Activated T-cell treated with anti-CD3 and anti-CD28 coated beads, Interleukin-2, amount 50 U/mL, for 48 hours (primary cell): ENCODE measurements at places on chromosomes 4 and X.

DNA sequence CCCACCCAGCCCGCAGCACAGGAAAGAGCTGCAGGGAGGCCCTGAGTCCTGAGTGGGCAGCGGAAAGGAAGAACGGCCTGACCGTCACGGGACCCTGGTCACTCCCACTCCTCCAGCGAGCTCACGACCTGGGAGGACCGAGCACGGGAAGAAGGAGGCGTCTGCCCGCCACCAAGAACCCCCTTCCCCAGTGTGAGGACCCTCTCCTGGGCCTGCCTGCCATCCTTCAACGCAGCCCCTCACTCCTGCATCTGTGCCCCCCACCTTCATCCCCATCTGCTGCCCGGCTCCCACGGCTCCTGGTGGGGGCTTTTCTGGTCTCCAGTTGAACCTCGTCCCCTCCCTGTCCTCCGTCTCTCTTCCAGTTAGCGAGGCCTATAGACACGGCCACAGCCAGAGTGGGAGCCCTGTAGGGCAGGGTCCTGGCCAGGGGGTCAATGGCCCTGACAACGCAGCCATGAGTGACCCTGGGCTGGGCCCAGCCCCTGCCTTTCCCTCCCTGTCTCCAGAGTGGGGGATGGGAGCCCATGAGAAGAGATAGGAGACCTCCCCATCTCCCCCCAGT is 41.3 kb upstream of the MXD4 start:
- no peak for DNase-seq

- no peak for DNase-seq
Observed at GRCh38 chr4:6379767-6380745, 92.4 kb downstream of the PPP2R2C start.

DNA sequence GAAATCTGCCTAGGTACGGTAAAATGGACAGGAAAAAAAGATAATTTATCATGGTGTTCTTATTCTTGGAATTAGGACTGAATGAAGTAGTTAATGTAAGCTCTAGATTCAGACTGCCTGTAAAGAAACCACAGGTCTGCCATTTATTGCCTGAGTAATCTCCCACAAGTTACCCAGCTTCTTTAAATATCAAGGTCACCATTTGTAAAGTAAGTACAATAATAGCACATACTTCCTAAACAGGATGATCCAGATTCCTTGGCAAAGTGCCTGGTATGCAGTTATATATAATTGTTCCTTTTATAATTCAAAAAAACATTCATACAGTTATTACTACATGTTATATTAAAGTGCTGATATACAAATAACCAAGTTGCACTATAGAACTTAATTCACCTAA is 368.6 kb downstream of the HNRNPD start:
- DNase-seq: no peak

DNA sequence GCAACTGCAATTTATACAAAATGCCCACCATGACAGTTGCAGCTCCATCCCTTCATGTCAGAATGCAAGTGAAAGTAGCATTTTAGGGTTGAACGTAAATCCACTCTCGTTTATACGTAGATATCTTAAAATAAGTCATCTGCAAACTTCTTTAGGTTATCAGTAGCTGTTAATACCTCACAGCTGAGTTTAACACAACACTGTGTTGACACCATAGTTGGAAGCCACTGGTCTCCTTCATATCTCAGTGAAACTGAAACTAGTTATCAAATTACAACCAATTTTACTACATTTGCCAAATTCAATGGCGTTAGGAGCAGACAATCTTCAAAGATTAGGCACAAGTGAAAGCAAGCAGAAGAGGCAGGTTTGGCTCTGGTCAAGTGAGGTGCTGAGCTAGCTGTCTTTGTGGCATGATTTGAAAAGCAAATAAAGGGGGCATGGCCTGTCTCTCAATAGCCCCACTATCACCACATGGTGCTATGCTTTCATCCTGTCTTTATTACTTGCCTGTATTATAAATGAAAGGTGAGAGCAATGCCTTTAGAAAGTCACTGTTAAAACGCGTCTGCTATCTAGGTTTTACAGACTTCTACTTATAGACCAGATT is 12.3 kb downstream of the PPP3CA start:
- DNase-seq: no peak

GRCh38 chr4:110119880-110120279 is 78.5 kb downstream of the ELOVL6 start:
- no peak for DNase-seq

DNA sequence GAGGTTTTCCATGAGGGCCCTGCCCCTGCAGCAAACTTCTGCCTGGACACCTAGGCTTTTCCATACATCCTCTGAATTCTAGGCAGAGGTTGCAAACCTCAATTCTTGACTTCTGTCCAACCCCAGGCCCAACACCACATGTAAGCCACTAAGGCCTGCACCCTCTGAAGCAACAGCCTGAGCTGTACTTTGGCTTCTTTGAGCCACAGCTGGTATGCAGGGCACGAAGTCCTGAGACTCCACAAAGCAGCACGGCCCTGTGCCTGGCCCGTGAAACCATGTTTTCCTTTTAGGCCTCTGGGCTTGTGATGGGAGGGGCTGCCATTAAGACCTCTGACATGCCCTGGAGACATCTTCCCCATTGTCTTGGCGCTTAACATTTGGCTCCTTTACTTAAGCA is 728.4 kb upstream of the FTHL17 start:
- DNase-seq: no peak

DNA sequence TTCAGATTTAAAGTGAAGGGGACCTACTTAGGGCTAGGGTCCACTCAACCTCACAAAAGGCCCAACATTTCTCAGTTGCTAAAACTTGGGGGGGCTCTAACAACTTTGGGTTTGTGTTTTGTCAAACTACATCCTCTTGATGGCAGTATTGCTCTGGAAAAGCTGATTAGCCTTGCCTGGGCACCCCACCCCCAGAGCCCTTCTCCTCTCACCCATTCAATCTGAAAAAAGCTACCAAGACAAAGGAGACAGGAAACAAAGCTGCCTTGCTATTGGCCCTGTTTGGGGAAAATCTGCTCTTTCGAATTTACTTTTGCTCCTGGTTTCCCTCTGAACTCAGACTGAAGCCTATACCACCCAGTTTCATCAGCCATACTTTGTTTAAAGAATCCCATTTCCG is 195.2 kb upstream of the STK26 start:
- DNase-seq: peak; percentile 69

DNA sequence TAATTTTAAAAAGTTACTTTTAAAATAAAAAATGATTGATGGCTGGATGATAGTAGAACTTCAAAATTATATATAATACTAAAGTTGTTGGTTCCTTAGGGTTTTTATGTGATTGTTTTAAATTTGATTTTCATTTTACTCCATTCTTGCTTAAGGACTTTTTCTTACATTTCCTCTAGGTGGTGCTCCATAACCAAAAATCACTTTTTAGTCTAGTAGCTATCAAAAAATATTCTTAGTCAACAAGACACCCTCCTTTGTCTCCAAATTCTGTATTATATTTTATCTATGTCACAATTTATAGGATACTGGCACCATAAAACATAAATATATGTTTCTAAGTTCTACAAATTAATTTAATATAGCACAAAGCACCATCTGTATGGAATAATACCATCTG is 67.2 kb upstream of the BRWD3 start:
- DNase-seq: no peak

DNA sequence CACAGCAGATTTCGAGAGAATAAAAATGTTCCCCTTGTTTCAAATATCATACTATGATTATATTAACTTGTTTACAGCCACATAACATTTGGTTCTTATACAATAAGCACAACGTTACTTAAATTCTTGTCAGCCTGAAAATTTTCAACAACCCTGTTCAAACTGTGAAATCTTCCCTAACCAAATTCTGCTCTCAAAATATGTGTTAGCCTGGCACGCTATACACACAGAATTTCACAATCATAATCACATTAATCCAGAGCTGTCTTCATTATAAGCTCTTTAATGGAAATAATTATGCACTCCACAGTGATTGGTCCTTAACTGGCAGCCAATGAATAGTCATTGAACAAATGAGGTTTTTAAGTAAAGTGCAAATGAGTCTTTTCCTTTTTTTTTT is 7.3 kb upstream of the PRSS12 start:
- no peak for DNase-seq

GRCh38 chrX:1717373-1717772 is 102.5 kb downstream of the ASMT start:
- no peak for DNase-seq

DNA sequence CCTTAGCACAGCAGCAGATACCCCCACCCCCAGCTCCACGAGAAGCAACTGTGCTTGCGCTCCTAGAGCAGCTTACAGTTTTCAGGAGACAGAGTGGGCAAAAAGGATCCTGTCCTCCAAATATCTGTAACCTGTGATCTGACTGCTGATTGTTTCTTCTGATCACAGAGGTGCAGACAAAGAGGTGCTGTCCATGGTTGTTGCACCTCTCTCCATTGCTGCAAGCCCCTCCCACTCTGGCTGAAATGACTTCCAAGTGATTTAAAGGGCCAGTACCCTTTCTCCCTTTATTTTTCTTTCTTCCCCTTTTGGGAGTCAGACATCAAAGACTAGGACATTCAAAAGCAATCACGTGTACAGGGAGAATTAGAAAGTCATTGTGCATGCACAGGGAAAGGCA is 205.3 kb upstream of the GEMIN8 start:
- DNase-seq: no peak

DNA sequence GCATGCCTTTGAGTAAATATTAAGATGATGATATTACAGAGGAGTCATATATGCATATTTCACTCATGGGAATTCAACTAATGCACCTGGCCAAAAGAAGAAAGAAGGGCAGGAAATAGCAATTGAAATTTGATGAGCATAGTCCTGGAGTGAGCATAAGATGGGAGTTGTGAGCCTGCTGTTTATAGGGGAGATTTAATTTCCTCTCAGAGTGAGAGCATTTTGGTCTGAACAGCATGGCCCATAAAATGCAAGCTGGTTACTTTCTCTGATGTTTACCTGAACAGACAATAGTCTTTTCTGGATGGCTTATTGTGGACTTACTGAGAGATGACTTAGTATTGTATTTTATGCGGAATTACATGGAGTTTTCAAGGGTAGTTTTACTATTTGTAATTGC is 53.6 kb downstream of the FHIP1A start:
- no peak for DNase-seq

DNA sequence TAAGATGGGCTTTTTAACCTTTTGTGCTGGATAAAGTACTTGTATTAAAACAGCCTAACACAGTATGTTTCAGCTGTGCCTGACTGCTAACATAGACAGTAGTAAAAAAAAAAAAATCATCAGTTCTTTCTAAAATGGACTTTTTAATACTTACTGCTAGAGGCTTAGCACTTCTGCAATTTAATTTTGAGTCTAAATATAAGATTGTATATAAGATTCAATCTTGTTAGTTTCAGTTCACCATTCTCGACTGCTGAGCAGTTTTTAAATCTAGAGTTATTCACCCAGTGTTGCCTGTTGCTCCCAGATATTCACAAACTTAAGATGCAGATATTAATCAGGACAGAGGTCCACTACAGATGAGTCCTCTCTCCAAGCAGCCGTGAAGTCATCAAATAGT is 6.8 kb downstream of the PLA2G12A start:
- DNase-seq: no peak

DNA sequence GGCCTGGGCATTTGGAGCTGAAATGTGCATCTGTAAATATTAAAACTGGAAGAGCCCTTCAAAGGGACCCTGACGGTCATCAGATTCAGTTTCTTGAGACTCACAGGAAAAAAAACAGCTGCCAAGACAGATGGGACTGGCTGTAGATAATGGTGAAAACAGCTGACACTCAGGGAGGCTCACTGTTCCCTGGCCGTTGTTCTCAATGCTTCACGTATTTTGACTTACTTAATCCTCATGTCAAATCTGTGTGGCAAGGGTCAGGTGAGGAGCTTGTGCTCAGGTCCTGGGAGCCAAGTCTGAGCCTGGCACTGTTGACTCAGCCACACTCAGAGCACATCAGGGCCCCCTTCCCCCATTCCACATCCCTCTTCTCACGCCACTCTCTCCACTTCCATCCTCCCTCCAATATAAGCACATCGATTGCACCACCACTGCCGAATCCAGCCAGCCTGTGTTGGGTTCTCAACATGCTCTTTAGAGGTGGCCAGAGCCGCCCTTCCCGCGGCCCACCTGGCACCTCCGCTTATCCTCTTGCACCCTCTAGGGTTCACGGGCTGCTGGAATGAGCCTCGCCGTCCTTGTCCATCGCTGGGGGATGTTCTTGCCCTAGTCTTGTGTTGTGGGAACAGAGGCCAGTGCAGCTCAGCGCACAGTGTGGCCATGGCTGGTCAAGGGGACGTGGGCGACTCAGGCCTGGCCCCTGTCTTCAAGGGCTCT is 40.1 kb downstream of the EVC start:
- DNase-seq: no peak

GRCh38 chr4:70718811-70719604 is 2.8 kb upstream of the RUFY3 start:
- no peak for DNase-seq

GRCh38 chrX:17397074-17397473 is 22.1 kb downstream of the NHS start:
- DNase-seq: no peak

- no peak for DNase-seq
Observed at GRCh38 chr4:76426272-76426671, 5.3 kb upstream of the CCDC158 start.

DNA sequence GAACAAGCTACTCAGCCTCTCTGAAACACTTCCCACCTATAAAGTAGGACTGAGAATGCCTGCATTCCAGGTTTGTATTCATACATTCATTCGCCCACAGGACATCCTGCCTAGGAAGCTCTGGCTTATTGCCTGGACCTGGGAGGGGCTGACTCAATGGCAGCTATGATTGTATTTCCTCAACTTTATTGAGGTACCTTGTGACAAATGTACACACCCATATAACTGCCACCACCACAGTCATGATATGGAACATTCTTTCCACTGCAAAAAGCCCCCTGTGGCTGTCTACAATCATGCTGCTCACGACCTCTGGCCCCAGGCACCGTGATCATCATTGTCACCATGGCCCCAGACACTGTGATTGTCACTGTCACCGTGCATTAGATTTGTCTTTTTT is 68.3 kb downstream of the ABLIM2 start:
- no peak for DNase-seq

GRCh38 chr4:102390438-102390837 is 45.2 kb upstream of the SLC39A8 start:
- no peak for DNase-seq

- peak; percentile 34 for DNase-seq
Observed at GRCh38 chrX:118726887-118727685, at the start of gene IL13RA1. TSS of gene IL13RA1 (plus strand) at chrX:118727606. CDS start at chrX:118727639, 33 bp downstream.

- no peak for DNase-seq
Observed at GRCh38 chrX:38669428-38669827, 108.1 kb downstream of the TSPAN7 start.

DNA sequence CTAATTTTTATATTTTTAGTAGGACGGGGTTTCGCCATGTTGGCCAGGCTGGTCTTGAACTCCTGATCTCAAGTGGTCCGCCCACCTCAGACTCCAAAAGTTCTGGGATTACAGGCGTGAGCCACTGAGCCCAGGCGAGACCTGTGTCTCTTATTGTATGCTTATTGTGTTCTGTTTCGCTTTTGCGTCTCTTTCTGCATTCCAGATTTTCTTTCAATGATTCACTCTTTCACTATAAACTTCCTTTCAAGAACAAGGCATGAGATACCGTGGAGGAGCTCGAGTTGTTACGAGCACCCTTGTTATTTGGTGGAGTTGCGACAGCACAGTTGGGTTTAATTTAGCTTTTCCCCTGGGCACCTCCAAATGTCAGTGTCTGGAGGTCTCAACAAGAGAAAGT is 366.7 kb upstream of the FAT1 start:
- no peak for DNase-seq
